Stimulated activated CD8-positive, alpha-beta memory T cell treated with anti-CD3 and anti-CD28 coated beads, Interleukin-4, amount 100 ng/mL, for 24 hours (primary cell): ENCODE measurements at places on chromosomes 6 and 20.

GRCh38 chr6:139695361-139695760, 320.9 kb upstream of the CITED2 start:
- no peak for DNase-seq

DNA sequence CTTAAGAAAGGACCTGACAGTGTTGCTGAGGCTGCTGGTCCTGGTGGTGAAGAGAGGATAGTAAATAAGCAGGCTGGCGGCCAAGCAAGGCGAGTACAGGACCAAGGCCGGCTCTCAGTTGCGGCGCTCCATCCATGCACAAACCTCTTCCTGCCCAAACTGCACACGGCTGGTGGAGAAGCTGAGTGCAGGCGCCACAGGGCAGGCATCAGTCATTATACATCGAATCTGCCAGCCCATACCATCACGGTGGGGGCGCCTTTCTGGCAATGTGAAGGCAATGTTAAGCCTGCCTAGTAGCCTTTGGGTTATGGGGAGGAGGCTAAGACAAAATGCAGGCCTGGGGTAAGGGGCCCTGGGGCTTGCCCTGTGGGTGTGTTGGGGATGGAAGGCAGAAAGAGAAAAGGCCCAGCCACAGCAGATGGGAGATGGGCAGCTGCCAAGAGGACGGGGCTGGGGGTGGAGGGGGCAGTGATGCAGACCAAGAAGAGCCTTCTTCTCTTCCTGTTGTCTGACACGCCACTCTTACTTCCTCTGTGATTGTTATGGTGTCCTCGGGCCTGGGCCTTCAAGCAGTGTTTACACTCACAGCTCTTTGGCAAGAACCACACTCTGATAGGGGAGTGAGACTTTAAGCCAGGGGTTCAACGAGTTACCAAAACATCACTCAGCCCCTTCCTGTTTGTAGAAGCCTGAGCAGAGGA, 20.3 kb upstream of the KCNK16 start:
- DNase-seq = no peak

DNA sequence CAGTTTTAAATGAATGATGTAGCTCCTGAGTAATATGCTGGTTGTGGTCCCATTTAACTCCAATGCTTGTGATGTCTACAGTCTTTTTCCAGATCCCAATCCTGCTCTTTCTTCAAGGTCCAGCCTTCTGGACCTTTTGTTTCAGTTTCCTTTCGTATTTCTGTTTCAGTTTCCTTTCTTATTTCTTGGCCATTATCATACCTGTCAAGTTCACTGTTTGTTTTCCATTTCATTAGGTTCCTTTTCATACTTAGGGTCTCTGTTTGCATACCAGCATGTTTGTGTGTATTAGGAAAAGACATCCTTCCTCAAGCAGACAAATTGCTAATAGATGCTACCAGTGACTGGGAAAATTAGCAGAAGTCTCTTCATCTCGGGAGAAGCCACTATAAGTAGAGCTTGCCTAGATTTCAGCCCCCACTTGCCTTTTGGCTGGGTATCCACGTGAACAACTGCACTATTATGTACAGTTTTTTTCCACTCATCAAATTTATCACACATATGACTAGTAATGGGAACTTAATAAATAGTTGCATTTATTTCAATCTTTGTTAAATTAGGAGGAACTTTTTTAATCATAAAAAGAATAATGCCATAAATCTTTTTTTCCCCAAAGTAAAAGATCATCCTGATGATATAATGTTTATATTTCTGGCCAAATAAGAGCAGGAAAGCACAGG, 583.4 kb downstream of the BCKDHB start:
- DNase-seq = no peak

GRCh38 chr6:117008618-117009017, 131.6 kb downstream of the RFX6 start:
- DNase-seq = no peak

- peak; percentile 44 for DNase-seq
Observed at GRCh38 chr6:42417641-42418112, 34.0 kb downstream of the TRERF1 start.

- DNase-seq = no peak
Observed at GRCh38 chr6:154536999-154537398, 26.5 kb upstream of the CNKSR3 start.

GRCh38 chr20:41072915-41073314, 44.3 kb downstream of the TOP1 start:
- DNase-seq = no peak

GRCh38 chr6:43361269-43361668, 8.2 kb downstream of the ZNF318 start:
- DNase-seq = no peak

DNA sequence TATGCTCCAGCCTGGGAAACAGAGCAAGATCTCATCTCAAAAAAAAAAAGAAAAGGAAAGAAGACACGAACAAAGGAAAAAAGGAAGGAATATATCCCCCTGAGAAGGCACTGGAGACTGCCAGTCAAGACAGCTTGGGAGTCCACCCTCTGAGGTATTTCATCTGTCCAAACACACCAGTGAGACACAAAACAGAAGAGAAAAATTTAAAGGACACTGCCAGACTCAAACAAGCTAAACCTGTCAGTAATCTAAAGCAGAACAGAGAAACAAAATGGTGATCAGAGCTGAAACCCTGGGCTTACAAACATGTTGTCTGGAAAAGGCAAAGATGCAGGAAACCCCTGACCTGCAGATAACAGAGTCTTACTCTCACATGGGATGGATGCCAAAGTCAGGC, 114.9 kb downstream of the DCDC2 start:
- no peak for DNase-seq

DNA sequence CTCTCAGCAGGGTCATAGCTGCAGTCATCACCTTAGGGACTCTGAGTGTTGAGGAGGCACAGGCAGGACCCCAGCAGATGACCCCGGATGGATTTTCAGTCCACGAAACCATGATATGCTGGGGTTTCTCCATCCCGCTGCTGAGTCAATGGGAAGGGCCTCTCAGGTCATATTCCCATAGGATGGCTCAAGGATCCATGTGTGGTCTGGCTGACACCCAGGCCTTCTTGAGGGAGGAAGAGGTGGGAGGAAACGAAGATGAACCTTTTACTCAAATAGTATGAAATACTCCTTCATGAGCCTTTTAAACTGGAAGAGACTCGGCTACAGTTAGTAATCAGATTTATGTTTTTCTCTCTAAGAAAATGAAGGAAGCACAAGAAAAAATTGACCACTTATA, 10.3 kb upstream of the RALY start:
- no peak for DNase-seq

GRCh38 chr6:12506159-12506558, 210.4 kb upstream of the PHACTR1 start:
- DNase-seq = no peak

DNA sequence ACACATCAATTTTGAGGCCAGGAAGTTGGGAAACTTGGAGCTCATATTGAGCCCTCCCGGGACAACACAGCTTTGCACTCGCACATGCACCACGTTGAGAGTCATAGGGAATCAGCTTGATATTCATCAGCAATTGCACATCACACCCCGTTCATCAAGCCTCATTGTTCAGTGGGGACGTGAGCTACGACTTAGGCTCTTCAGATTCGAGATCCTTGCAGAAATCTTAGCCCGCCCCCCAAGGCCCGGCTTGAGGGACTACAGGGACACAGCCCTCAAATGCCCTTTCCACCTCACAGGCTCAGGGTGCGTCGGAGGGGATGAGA, 93.0 kb upstream of the MAFB start:
- DNase-seq = no peak

GRCh38 chr20:51659491-51660050, 108.6 kb downstream of the ATP9A start:
- no peak for DNase-seq

DNA sequence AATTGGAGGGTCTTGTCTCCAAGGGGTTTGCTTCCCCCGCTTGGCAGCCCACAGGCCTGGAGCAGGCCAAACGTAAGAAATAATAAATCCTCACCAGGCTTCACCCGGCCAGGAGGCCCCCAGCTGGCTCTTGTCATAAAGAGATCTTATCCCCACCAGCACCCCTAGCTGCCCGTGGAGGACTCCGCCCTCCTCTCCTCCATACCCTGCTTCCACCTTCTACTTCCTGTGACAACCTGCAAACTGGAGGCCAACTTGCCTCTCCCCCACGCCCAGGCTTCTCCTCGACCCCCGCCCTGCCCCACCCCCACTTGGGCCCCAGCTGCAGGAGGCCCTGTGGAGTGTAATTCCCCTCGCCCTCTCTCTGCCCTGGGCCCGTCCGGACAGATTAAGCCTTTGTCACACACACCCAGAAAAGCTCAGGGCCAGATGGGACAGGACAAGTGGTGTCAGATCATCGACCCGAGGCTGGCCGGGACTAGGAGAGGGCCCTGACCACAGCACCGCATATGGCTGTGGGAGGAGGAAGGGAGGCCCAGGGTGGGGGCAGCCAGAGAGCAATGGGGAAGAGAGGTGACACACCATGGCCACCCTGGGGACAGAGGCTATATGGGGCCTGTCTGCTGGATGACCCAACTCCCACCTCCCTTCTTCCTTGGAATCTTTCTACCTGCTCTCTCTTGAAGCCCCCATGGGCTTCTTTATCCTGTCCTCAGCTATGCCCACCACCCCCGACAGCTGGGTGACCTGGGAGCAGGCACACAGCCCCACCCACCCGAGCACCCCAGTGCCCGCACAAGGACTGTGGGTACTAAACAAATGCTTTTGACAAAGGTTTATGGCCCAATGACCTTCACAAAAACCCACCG, 3.9 kb downstream of the NOL4L start:
- DNase-seq = no peak

DNA sequence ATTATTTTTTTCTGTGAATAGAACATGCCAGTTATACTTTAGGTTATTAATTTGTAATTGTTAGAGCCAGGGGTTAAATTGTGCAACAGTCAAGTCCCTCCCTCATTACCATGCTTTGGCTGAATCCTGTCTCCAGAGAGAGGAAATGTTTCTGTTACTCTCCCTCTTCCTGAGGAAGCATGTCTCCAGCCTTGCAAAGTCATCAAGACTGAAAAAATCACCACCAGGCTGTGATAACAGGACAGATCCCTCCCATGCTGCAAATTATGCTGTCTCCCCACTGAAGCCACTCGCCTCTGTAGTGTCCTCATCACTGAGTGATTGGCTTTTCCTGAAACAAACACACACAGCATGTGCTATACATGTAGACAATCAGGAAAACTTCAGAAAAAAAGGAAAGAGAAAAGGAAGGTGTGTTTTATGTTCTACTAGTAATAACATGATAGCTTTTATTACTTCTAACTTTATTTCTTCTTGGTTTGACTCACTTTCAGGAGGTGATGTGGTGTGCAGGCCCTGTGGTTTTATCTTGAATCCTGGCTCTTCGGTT, 290.0 kb upstream of the JAG1 start:
- DNase-seq = no peak

DNA sequence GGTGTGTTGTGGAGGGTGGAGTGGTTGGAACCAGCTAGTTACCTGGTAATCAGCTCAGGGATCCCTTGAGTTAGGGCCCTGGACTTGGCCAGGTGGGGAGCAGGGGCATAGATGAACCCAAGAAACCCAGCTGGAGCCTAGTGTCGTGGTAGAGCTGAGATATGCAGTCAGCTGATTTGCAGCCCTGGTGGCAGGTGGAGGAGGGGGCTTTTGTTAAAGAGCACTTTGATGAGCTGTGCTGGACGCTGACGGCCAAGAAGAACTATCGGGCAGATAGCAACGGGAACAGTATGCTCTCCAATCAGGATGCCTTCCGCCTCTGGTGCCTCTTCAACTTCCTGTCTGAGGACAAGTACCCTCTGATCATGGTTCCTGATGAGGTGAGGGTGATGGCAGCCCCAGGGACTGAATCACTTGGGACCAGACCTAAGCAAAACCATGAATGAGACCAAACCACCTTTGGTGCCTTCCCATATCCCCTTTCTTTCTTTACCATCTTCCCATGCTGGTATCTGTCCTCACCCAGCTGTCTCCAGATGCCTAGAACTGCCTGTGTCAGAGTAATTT, 12.7 kb downstream of the DEF6 start:
- DNase-seq = no peak

GRCh38 chr20:53840532-53840931, 229.9 kb downstream of the BCAS1 start:
- no peak for DNase-seq

GRCh38 chr6:166032366-166033200, 135.1 kb downstream of the TBXT start:
- no peak for DNase-seq

DNA sequence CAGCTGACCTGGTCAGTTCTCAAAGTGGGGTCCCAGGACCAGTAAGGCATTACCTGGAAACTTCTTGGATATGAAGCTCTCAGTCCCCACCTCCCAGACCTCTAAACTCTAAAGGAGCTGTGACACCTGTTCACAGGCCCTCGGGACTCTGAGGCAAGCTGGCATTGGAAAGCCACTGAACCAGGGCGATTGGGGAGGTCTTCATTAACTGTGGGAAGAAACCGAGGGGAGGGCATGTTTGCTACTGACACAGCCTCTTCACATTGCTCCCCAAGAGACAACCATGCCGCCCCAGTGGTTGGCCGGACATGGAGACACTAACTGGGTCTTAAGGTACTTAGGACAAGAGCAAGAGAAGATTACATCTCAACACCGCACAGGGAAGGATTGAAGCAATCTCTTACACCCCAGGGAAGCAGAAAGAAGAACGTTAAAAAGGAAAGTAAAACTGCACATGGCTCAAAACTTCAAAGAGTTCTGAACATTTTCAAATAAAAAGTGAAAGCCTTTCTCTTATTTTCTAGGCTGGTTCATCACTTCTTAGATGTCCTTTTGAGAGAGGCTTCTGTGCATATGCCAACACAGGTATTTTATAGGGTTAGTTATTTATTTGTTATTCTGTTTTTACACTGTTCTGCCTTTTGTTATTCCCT, 210.0 kb upstream of the CST7 start:
- DNase-seq = no peak

GRCh38 chr20:48325656-48326433, 502.0 kb downstream of the PREX1 start:
- DNase-seq = no peak

- no peak for DNase-seq
Observed at GRCh38 chr6:27785294-27785693, 126.9 kb downstream of the OR2B2 start.

DNA sequence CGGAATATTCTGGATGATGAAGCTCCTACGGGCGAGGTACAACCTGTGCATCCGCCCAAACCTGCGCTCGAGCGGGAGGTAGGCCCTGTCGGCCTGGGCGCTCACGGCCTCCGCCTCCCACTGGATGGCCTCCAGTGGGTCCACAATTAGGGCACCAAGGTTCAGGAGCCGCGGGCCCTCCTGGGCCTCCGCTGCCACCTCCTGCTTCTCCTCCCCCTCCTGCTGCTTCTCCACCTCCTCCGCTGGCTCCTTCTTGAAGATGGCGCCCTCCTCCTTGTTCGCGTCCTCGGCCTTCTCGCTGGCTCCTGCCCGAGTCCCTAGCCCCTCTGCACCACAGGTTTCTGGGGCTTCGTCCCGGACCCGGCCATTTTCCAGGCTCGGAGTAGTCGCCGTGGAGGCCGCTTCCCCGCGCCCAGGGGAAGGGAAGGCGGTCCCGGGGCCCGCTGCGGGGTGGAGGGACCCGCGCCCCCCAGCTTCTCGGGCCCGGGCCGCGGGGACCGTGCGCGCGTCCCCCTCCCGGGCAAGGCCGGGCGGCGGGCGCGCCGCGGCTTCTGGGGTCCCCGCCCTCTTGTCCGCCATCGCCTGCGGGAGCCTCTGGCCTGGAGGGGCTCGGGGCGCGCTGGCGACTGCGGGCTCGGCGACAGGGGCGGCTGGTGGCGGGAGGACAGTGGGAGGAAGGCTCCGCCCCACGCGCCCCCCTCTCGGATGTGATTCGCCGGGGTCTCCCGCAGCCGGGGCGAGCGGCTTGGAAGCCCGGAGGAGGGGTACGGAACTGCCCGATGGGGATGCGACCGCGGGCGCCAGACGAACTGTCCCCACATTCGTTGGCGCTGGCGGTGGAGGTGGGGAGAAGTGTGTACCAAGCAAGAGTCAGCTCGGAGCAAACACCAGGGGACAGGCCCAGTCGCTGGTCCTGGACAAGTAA, 17.6 kb downstream of the PLAGL2 start:
- DNase-seq = peak; percentile 38

GRCh38 chr6:119348096-119348747, 1.3 kb downstream of the MAN1A1 start:
- DNase-seq = peak; percentile 37
